RPMI7951 (cell line): ENCODE measurements at places on chromosomes 6 and 20.

- no peak for DNase-seq
Observed at GRCh38 chr6:170388113-170388512, 81.6 kb downstream of the FAM120B start.

GRCh38 chr20:63828951-63829350 is 2.1 kb downstream of the ZBTB46 start:
- DNase-seq = no peak

DNA sequence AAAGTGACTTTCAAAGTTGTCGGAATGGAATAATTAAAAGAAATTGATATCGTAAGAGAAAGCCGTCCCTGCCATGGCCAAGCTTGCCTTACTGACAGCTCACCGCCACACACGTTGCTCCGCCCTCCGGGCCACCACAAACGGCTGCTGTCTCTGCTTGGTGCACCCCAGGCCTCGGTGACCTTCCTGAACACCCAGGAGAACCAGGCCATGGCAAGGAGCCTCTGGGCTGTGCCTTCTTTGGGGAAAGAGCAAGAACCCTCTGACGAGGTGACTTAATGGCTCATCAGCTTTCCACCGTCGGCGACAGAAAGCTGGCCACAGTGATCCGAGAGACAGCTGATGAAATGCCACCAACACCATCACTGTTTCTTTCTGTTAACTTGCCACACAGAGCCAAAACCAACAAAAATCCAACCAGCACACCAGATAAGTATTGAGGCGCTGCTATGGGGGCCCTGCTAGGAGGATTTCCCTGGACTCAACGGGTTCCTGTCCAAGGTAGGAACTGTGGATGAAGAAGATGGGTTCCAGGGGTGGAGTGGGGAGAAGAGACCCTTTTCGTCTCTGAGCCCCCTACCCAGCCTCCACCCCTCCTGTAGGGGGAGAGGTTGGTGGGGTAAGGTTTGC is 61.4 kb downstream of the NPEPL1 start:
- DNase-seq = no peak

DNA sequence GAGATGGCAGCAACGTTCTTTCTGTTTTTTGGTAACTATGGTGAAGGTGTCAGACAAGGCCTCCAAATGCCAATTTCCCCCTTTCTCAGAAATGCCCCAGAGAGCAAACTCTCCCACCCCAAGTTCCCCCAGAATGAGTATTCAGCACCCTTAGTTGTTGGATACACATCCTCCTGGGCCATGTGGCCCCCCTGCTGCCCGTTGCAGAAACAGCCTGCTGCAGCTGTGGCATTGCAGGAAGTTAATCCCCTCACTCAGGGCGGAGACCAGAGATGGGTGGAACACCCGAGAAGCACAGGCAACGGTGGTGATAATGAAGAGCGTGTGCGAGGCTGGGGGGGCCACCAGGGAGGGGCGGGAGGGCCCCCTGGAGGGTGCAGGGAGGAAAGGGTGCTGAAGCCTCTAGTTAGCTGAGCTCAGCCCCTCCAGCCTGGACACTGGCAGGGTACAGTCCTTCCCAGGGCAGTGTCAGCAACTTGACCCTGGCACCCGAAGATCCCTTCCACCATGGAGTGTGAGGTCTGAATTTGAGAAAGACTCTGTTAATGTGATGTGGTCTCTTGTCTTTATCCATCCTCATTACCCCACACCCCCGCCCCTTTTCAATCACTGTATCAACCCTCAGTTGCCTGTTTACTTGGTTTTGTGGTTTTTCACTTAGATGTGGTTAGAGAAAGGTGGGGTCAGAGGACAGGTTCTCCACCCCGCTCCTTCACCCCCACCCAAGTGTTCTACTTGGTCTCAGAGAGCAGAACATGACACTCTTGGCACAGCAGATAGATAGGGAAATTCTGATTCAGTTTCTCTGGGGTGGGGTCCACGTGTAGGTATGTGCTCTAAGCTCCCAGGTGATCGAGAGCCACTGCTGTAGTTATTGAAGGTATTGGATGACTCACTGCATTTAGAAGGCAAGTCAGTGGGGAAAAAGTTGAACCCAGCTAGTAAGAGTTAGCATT is 208.8 kb upstream of the SUPT3H start:
- no peak for DNase-seq

GRCh38 chr6:40425192-40425919 is 161.8 kb downstream of the LRFN2 start:
- DNase-seq = no peak

DNA sequence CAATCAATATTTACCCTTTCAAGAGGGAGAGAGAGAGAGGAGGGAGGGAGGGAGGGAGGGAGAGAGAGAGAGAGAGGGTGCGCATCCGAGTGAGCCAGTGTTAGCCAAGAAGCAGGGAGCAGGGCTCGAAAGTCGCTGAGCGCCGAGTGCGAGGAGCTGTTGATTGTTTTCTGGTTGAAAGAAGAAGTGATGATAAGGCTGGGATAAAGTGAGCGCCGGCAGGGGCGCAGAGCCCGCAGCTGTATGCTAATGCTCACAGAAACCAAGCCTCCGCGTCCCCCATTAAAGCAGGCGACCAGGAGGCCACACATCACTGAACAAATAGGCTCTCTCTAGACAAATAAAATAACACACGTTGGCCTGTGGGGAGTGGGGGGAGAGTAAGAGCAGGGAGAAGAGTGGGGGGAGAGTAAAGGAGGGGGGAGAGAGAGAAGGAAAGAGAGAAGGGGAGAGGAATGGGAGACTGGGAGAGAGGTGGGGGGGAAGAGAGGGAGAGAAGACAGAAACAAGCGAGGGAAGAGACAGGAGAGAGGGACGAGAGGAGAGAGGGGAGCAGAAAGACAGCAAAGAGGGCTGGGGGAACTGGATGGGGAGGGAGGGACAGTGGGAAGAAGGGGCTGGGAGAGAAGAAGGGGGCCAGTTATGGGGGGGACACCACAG is 5.0 kb upstream of the INSM1 start:
- no peak for DNase-seq

DNA sequence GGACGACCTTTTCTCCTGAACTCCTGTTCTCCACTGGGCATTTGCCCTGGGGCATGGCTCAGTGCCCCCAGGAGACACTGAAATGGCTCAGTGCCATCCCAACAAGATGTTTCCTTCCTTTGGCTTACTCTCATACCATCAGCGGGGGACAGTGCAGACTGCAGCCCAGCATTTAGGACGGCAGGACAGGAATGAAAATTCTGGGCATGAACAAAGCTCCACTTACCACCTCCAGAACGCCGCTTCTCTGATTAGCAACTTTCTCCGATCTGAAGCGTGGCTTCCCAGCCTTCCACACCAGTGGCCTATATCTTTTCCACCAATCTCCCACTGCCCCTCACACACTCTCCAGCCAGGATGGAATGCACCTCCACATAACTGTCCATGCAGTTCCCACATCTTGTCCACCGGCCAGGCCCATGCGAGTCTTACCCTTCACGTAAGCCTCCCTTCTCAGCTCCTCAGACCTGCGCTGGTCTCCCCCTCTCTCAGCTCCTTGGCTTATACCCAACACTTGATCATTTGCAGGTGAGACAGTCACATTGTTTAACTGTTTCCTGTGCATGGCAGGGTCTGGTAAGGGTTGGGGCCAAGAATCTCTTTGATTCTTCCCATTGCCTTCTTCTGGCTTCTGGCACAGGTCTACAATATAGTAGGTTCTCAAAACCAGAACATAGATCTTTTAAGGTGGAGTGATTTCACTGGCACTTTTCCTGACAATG is 114.5 kb downstream of the FYN start:
- DNase-seq = no peak

DNA sequence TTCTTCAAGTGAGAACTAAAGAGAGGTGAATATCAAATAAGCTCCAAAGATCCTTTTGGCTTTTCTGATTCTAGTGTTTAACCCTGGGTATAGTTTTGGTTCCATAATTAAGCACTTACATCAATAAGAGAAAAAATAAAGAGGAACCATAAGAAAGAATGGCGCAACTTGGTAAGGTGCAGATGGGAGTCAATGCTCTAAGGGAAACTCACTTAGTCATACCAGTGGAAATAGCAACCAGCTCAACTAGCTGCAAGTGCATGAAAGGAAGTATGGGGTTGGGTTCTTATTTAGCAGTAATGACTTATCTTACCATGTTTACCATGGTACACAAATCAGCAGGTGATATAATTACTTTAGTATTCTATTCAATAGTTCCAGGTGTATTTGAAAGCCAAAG is 296.5 kb upstream of the RUNX2 start:
- DNase-seq = no peak

DNA sequence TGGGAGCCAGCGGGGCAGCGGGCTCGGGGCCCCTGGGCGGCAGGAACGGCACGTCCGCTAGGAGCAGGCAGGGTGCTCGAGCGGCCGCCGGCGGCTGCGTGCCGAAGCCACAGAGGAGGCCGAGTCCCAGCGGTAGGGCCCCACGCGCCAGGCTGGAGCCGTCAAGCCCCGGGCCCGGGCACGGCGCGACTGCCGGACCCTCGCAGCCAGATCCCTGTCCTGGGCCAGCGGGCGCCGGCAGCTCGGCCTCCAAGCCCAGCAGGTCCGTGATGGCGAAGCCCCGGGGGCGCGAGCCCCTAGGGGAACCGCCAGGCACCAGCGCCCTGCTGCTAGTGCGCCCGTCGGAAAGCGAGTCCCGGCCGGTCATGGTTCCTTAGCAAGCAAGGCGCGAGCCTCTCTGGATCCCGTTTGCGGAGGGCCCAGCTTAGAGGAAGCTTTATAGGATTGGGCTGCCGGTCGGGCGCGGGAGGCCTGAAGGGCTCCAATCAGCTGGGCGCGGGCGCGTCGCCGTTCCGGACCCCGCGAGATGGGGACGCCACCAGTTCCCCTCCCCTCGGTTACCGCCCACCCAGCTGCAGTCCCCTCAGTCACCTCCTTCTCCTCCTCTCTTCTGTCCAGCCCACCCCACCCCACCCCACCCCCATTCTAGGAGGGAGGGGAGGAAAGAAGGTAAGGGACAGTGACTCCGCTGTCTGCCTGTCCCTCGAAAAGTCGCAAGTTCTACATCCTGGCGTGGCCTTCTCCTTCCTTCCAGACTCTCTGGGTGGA is at the start of gene VSX1:
Gene VSX1 (minus strand): TSS at position 412 of the 768 bp plus-strand sequence. CDS start 45 bp downstream, at position 367.
- DNase-seq = no peak

- no peak for DNase-seq
Observed at GRCh38 chr6:47162793-47163192, 120.7 kb upstream of the ADGRF1 start.

DNA sequence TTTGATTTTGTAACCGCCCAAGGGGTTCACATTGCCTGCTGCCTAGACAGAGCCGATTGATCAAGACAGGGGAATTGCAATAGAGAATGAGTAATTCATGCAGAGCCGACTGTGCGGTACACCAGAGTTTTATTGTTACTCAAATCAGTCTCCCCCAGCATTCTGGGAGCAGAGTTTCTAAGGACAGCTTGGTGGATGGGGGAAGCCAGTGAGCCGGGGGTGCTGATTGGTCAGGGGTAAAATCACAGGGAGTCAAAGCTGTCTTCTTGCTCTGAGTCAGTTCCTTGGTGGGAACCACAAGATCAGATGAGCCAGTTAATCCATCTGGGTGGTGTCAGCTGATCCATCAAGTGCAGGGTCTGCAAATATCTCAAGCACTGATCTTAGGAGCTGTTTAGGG is 60.0 kb upstream of the EZR start:
- DNase-seq = peak; percentile 97

- DNase-seq = peak; percentile 93
Observed at GRCh38 chr6:77466451-77467437, 3.5 kb upstream of the HTR1B start.

GRCh38 chr6:56245903-56246351 is 1.5 kb downstream of the COL21A1 start:
- no peak for DNase-seq

GRCh38 chr6:24909241-24910216 is 26.2 kb downstream of the RIPOR2 start:
- no peak for DNase-seq

- DNase-seq = no peak
Observed at GRCh38 chr20:8362457-8362856, 230.4 kb downstream of the PLCB1 start.

DNA sequence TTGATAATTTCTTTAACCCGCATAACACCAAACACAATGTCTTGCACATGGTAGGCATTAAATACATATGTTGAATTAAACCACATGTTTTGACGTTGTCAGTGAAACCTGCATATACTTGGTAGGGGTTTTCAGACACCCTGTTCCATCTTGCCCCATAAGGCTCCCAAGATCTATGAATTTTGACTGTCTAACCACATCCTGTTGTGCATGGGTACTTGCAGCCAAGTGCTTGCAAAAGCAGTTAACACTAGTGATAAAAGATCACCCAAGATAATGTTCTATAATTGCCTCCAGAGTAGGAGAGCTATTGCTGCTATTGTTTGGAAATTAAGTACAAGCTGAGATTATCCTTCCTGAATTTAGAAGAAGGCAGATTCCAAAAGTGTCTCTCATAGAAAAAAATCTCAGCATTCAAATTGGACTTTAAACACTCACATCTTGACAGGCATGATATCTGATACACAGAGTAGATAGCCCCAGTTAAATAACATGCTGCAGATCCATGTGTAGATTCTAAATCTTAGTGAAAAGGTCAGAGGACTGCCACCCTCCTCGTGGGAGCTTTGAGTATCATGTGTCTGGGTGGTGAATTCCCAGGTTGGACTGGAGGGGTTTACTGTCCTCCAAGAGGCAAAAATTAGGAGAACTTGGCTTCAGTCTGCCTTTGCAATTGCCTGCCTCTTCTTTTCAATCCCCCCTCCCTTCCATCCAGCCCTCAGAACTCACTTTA is 25.8 kb upstream of the CCN6 start:
- DNase-seq = no peak

- no peak for DNase-seq
Observed at GRCh38 chr20:37389844-37390275, 43.9 kb downstream of the SRC start.

DNA sequence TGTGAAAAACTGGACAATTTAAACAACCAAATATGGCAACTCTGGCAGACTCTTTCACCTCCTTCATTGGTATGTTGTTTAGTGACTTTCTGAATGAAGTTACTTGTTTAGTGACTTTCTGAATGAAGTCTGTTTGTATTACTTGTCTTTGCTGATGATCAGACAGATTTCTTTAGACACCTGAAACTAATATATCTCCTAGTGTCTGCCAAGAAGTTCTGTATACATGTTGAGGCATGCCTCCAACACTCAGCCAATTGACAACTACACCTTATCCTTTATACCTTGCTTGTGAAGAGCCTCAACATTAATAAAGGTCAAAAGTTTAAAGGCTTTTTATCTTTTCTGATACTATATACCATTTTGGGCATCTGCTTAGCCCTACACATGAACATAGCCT is 725.4 kb upstream of the EPHA7 start:
- DNase-seq = no peak

- no peak for DNase-seq
Observed at GRCh38 chr20:20786428-20786827, 74.0 kb upstream of the RALGAPA2 start.

DNA sequence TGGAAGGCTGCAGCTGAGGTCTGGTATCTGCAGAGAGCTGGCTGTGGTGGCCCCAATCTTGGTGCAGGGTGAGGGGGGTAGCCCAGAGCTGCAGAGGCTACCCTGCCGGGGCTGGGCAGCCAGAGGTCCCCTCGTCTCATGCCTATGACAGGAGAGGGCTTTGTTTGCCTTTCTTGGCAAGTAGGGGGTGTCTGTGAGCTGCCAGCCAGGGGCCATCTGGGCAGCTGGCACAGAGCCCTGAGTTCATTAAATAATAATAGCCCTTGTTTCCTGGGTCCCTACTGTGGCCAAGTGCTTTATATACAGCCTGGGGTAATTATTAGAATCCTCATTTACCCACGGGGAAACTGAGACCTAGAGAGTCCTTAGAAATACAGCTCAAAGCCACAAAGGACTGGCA is 66.6 kb downstream of the EZR start:
- DNase-seq = peak; percentile 33

- DNase-seq = peak; percentile 68
Observed at GRCh38 chr20:39778847-39779604, 816.9 kb downstream of the DHX35 start.
